NCI-H1694 (cell line): ENCODE measurements at places on chromosomes 16 and 17.

DNA sequence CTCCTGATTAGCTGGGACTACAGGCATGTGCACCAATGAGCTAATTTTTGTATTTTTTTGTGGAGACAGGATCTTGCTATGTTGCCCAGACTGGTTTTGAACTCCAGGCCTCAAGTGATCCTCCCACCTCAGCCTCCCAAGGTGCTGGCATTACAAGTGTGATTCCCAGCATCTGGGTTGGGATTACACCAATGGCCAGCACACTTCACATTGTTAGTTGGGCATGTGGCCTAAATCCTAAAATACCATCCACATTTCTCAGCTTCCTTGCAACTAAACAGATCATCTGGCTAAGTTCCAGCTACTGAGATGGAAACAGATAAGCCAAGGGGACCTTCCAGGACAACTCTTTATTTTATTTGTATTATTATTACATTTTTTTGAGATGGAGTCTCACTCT is 9.9 kb downstream of the RABEP2 start:
- no peak for DNase-seq

DNA sequence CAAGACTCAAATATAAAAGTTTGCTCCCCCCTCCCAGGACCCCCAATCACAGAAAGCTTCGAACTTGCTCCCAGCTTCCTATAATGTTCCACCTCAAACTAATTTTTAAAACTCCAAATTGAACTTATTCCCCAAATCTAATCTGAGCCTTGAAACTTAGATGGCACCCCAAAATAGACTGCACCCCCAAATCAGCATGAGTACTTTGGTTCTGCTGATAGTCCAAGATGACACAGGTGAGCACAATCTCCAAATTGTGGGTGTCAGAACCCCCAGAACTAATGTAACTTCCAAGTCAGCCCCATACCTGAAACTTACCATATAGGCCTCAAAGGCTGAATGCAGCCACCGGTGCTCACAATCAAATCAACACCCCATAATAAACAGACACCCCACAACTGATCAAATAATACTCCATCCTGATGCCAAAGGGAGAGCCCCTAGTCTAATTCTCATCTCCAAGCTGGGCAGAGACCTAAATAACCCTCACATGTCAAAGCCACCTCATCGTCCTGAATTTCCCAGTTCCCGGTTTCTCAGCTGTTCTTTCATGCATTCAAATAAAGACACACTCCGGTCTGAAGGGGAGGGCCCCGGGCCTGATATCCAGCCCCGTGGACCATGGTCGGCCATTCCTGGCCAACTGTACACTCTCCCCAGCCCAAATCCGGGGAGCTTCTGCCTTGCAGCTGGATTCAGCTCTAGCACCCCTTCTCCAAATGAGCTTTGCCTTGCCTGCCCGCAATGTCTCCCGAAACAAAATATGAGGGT is 1.8 kb upstream of the BCL6B start:
- no peak for DNase-seq

DNA sequence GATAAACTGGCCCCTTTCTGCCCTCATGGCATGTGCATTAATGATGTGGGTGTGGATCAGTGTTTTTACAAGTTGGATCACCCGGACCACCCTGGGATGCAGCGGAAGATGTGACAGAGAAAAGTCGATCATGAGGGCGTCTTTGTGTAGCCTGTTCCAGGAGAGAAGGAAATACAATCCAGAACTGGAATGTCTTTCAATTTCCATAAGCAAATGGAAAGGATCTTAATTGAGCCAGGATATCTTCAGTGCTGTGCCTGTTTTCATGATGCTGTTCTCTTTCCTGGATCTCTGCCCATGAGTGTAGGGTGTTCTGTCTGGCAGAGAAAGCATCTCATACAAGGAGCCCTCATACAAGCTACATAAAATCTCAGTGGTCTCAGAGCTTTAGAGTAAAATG is 481.4 kb downstream of the XYLT1 start:
- DNase-seq = no peak

DNA sequence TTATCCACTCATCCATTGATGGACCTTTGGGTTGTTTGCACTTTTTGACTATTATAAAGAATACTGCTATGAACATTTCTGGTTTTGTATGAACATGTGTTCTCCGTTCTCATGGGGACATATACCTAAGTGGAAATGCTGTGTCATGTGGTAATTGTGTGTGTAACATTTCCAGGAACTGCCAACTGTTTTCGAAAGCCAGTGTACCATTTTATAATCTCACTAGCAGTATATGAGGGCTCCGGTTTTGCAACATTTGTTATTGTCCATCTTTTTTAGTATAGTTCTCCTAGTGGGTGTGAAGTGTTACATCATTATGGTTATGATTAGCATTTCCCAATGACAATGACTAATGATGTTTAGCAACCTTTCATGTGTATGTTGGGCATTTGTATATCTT is 5.1 kb upstream of the TRIM25 start:
- DNase-seq = no peak

- DNase-seq = no peak
Observed at GRCh38 chr17:34502426-34502825, 77.0 kb upstream of the TMEM132E start.

GRCh38 chr16:31202414-31203375 is at the start of gene PYCARD:
Gene PYCARD, minus strand, starts transcription at chr16:31202760. Its CDS starts 70 bp downstream, at chr16:31202690.
- no peak for DNase-seq

DNA sequence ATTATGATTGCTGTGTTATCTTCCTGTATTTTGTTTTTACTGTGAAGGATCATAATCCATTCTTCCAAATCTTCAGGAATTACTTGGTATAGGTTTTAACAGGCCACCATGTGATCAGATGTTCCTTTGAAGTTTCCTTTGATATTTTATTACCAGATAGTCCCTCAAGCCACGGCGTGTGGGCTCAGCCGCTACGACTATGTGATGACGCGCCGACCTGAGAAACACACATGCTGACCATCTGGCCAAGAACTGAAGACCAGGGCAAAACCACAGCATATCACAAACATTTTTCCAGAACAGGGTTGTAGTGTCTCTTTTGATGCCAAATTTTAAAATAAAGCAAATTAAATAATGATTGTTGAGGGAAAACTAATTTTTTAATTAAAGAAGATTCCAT is 47.3 kb downstream of the ZCCHC14 start:
- no peak for DNase-seq

DNA sequence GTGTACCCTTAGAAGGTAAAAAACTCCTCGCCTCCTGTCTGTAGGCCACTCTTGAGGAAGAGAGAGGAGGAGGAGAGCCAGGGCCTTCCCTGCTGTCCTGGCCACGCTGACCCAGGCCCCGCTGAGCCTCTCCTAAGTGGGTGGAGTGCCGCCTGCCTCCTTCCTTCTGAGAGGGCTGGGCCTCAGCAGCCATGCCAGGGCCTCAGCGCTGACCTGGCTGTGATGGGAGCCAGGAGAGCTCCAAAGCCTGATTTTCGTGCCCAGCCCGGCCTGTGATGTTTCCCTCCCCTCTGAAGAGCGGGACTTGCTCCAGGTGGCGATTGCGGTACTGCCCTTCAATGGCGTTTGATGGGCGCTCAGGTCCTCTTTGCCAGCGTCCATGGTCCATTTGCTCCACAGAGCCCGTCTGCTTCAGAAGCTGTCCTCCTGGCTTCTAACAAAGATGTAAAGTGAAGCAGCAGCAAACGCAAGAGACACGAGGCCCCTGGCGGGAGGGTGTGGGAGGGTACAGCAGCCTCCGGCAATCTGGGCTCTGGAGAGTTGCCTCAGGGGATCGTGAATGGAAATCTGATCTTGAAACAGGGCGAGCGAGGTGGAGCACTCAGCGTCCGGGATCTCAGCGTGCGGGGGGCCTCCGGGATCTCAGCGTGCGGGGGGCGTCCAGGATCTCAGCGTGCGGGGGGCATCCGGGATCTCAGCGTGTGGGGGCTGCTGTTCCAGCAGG is 93.5 kb downstream of the NPIPB11 start:
- DNase-seq = no peak

GRCh38 chr17:74011966-74012365 is 191.5 kb upstream of the RPL38 start:
- peak; percentile 96 for DNase-seq

DNA sequence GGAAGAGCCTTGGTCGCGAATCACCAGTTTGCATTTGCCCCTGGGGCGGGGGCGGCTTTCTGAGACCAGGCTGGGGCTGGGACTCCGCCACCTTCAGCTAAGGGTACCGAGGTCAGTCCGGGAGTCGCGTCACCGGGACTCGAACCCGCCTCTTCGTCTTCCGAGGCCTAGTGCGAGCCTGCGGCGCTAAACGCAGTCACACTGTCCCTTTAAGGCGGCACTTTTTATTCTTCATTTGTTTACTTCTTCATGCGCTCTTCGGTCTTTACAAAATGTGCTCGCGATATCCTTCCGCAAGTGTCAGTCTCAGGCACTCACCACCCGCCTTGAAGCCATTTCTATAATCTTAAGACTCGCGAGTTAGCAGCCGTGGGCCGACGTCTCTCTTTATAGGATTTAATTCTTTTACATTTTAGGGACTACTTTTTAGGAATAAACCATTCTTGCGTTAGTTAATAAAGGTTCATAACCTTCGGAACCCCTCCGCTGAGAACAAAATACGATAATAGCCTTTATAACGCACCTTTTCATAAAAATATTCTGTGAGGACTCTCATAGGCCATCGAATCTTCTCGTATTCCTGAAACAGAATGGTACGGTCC is 593 bp upstream of the HEXIM1 start:
- DNase-seq = peak; percentile 89
